ENCODE measurements at places on chromosomes 2 and 18.

DNA sequence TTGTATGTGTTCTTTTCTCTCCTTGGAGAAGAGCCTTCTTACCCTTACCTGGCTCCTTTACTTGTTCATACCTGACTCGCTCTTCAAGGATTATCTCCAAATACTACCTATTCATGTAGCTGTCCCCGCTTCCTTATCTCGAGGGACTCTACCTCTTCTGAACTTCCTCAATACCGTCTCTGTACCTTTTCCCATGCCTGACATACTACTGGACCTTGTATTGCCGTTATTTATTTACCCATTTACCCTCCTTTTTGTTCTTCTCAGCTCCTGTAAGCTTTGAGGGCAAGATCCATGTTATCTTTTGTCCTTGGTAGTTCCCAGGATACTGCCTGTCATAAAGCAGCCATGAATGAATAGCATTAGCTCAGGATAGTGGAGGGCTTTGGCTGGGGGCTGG lies 32.5 kb downstream of the KCNS3 start:
- no peak for DNase-seq

- no peak for DNase-seq
Measured at GRCh38 chr2:57733956-57734355, 312.6 kb upstream of the VRK2 start.

DNA sequence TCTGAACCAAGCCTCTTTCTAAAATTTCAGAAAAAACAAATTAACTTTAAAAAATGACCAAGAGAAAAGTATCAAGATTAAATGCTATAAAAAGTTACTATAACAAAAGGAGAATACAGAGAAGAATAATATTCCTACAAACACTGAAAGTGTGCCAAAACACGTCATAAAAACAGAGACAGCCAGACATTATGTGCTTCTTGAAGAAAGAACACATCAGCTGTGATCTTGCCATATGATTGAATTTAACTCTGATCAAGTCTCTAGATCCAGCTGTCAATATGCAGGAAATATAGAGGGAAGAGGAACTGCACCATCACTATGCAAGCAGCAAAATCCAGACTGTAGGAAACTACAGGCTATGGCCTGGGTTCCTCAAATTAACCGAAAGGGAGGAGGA lies 33.7 kb upstream of the COL5A2 start:
- no peak for DNase-seq

DNA sequence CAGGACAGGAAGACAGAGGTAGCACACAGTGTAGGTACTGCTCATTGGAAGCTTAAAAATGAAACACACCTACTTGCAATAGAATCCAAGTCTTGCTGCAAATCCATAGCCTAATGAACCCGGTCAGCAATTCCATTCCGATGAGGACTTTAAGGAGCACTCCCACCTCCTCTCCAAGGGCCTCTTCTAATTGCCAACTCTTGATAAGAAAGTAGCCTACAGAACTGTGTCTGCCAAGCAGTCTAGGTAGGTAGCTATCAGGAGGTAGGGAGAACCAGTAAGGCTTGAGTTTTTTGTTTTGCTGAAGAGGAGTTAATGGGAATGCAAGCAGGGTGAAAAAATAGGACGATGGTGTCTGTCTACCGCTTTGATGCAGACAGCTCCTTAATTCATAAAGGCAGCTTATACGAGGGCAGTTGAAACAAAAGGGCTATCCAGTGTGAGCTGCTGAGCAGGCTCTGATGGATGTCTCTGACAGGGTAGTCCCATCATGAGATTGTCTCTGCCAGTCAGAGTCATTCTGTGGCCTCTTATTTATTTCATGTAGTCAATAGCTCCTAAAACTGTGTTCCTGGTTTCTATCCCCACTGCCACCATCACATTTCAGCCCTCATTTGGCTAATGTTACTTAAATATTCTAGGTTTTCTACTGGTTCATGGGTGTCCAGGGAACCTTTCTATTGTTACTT lies 155.6 kb upstream of the DNMT3A start:
- DNase-seq, result no peak

GRCh38 chr18:2853926-2854664 lies 7.3 kb downstream of the EMILIN2 start:
- no peak for DNase-seq

DNA sequence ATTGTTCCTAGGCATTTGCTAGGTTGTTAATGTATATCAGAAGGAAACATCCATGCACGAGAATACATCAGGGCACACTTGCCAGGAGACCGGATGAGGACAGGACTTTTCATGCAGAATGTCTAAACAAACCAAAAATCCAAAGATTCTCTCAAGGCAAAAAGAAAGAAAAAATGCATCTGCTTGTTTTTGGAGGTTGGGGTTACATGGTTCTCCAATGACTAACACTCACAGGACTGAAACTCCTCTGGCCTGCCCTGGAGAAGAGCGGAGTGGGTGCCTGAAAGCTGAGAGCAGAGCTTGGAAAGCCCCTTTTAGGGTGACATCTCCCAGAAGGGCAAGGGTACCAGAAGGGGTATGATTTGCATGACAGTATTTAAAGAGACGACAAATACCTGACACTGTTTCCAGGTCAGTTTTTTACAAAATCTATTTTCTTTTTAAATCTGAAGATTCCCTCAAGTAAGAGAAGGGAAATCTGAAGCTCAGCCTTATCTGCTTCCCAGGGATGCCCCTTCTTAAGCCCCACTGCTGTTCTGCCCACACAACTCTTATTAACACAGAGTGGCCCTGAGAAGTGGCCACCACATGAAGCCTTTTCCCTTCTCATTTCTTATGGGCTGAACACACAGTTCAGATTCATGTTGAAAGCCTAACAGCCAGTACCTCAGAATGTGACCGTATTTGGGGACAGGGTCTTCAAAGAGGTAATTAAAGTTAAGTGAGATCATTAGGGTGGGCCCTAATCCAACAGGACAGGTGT lies 216.4 kb downstream of the STK39 start:
- no peak for DNase-seq

- no peak for DNase-seq
Measured at GRCh38 chr18:48926420-48926857, 24.3 kb downstream of the SMAD7 start.

- DNase-seq, result no peak
Measured at GRCh38 chr2:73828389-73828817, 358 bp upstream of the STAMBP start.

GRCh38 chr2:168766600-168766999 lies 35.8 kb upstream of the NOSTRIN start:
- no peak for DNase-seq

GRCh38 chr2:240877460-240878340 lies 9.1 kb downstream of the AGXT start:
- DNase-seq, result peak; percentile 61

DNA sequence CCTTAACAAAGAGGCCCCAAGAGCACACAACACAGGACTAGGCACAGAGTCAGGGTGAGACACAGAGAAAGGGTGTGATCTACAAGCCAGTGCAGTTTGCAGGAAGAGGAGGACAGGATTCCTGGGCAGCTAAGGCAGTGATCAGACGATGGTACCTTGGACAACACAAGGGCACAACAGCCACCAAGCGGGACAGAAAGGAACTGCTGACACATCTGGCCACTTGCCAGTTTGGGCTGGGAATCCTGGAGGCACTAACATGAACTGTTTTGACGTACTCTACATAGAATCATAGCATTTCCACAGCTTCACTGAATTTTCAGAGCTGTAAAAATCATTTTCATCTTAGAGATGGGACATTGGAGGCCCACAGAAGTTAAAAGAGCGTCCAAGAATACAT lies 221.5 kb upstream of the SLC35G4 start:
- no peak for DNase-seq

GRCh38 chr2:166519391-166519962 lies 25.4 kb upstream of the SCN7A start:
- peak; percentile 12 for DNase-seq

- no peak for DNase-seq
Measured at GRCh38 chr2:135471106-135471505, 59.9 kb downstream of the ZRANB3 start.

DNA sequence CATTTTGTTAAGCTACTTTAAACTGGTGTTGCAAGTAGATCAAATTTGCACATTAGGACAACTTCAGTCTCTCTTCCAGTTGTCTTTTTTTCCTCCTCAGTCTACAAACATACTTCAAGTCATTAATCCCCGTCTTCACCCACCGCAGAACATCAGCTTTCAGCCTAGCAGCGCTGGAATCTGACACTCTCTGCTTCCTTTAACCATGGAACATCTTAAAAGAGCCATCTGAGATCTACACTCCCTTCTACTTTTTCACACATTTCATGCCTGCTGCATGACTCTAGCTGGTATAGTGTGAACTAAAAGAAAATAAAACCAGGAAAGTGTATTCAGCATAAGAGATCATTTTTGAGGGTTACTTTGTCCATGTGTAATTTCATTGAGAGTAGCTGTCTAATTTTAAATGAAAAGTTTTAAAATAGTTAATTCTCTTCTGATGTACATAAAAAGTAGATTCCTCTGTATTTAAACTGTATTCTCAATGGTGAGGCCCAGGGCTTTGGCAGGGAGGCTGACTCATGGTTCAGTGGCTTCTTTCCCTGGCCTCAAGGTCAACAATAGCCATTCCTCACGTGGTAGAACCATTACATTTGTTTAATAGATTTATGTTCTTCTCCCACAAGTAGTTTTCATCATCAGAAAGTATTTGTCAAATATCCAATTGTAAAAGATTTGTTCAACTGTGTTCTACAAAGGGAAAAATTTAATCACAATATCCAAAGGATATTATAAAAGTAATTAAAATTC lies 16.5 kb downstream of the SGPP2 start:
- no peak for DNase-seq

GRCh38 chr18:68925268-68925667 lies 127.4 kb downstream of the CCDC102B start:
- no peak for DNase-seq

GRCh38 chr18:1270081-1270480 lies 365.4 kb downstream of the ADCYAP1 start:
- no peak for DNase-seq

GRCh38 chr2:220281771-220282170 lies 654.3 kb downstream of the SLC4A3 start:
- no peak for DNase-seq

DNA sequence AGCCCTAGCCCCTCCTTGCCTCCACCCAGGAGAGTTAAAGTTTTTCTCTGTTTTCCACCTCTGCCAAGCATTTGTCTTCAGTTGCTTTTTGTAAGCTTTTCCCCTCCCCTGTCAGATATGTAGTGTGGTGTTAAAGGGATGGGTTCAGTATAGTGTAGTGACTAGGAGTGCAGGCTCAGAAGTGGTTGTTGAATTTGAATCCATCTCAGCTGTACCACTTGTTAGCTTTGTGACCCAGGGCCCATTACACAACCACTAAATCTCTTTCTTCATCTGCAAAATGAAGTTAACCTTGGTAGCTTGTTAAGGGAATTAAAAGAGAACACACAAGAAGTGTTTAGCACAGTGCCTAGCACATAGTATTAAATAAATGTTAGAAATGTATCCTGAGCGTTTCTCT lies 56.9 kb downstream of the MAP3K20 start:
- no peak for DNase-seq

- no peak for DNase-seq
Measured at GRCh38 chr2:135694711-135695110, 46.9 kb upstream of the UBXN4 start.

Measured in upper lobe of right lung (tissue), 1 donor.